Esophagus muscularis mucosa (tissue), 4 donors: ENCODE measurements at places on chromosomes 2 and 18. TPM values are rescaled to one million over a fixed set of nuclear protein-coding genes. Genes with fewer than 3 reads are reported as not detected.
A peak's percentile ranks its signal among the peaks of the same experiment; 100 is the strongest.

RND3 gene
- 43.6 TPM for total RNA-seq

BCL2 gene
- 34.7 TPM for total RNA-seq

GRCh38 chr18:1914489-1914888, 656.8 kb downstream of the METTL4 start:
- DNase-seq: no peak

- no peak for DNase-seq
These were observed 711.9 kb upstream of the ID2 start for GRCh38 chr2:7969756-7970515.

DNA sequence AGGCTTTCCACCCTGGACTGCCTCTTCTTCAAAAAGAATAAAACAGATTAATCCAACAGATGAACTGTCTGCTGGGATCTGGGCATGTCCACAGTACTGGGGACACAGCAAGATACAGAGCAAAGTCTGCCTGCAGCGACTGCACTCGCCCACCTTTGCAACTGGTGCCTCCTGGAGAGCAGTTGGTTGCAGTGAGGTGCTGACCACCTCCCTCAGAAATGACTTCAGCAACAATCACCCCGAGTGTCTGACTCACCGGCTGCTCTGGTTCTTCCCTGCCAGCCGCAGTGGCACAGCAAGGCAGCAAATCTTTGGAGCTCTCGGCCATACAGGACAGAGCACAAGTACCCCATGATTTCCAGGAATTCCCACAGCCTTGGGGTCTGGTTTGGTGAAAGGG, 179.7 kb downstream of the ANAPC1 start:
- no peak for DNase-seq

DNA sequence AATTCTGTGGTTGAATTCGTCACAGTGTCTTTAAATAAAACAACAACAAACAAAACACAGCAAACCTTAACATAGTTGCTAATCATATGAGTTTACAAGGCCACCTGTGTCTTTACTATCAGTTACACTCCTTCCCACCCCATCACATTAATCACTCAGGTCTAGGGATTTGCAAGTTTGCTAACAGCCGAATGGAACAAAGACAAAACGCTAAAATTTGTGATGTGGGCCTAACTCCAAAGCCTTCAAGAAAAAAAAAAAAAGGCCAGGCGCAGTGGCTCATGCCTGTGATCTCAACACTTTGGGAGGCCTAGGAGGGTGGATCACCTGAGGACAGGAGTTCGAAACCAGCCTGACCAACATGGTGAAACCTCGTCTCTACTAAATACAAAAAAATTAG, 566 bp upstream of the POLI start:
- DNase-seq: no peak

- no peak for DNase-seq
These were observed 754.1 kb upstream of the SLC8A1 start for GRCh38 chr2:41206004-41206403.

- DNase-seq: no peak
These were observed 53.4 kb upstream of the SCN1A start for GRCh38 chr2:166180951-166181812.

DNA sequence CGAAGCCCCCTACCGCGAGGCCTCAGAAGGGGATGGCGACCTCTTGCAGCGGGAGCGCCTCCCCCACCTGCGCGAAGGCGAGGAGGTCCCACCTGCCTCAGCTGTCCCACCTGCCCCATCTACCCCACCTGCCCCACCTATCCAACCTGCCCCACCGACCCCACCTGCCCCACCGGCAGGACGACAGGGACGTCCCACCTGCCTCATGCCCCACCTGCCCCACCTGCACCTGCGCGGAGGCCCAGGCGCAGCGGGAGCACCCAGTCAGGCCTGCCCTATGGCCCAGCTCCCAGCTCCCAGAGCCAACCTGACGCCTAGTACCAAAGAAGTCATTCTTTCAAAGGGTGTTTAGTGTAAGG, 489.1 kb upstream of the SMIM21 start:
- DNase-seq: peak; percentile 77

DNA sequence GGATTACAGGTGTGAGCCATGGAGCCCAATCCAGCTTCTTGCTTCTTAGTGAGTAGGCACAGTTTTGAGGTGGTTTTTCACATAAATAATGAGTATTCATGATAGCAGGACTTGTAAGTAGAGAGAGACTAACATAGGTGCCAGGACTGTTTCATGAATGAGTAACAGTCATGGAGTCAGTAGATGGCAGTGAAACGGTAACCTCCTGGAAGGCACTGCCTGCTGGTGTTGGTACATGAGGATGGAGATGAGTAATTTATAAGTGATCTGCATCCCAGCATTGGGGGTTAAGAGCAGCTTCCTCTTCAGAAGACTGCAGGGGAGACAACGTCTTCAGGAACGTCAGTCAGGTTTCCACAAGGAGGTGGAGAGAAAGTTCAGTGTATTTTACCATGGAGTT, 143.8 kb downstream of the HAUS1 start:
- DNase-seq: no peak

GRCh38 chr2:50318147-50318546, 713.8 kb downstream of the NRXN1 start:
- no peak for DNase-seq
